ENCODE measurements at places on chromosomes 11 and 22. TPM values are rescaled to one million over a fixed set of nuclear protein-coding genes. Genes with fewer than 3 reads are reported as not detected.

The SCGB1C1 gene
- polyA plus RNA-seq: 1.3 TPM

The WEE1 gene
- polyA plus RNA-seq: 91.3 TPM

The NEFH gene
- polyA plus RNA-seq: 8.1 TPM

The ABCG4 gene
- polyA plus RNA-seq: 0.70 TPM

The TESMIN gene
- polyA plus RNA-seq: 21.3 TPM

The ROBO4 gene
- polyA plus RNA-seq: 19.3 TPM

The NXPE2 gene
- 0.37 TPM for polyA plus RNA-seq

DNA sequence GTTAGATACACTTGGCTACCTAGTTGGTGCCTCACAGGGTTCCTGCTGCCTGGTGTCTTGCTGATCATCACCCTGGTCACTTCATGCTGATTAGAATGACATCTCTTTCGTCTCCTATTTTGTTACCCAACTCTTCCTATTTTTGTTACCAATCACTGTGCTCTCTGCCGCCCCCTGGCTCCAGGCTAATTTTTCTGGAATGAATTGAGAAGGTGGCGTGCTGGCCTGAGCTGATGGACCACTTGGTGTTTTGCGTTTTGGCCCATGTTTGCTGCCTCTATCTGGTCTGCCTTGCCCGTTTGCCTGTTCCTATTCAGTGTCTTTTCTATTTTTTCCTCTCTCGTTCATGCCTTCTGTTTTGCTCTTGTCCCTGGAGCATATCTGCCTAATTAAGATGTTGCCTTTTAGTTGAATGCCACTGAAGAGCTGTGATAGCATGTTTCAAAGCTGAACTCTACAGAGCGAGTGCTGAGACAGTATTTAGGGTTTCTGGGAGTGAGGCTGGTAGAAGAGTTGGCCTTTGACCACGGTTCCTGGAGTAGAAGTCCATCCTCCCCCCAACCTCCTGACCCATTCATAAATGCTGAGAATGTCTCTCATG, 5.9 kb upstream of the ATF4 start:
- no peak for DNase-seq

DNA sequence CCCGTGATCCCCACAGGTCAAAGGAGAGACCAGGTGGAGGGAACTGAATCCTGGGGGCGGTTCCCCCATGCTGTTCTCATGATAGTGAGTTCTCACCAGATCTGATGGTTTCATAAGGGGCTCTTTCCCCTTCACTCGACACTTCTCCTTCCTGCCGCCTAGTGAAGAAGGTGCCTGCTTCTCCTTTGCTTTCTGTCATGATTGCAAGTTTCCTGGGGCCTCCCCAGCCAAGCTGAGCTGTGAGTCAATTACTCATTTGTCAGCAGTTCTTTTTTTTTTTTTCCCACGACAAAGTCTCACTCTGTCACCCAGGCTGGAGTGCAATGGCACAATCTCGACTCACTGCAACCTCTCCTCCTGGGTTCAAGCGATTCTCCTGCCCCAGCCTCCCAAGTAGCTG, 1530.4 kb downstream of the BRD1 start:
- DNase-seq: no peak

DNA sequence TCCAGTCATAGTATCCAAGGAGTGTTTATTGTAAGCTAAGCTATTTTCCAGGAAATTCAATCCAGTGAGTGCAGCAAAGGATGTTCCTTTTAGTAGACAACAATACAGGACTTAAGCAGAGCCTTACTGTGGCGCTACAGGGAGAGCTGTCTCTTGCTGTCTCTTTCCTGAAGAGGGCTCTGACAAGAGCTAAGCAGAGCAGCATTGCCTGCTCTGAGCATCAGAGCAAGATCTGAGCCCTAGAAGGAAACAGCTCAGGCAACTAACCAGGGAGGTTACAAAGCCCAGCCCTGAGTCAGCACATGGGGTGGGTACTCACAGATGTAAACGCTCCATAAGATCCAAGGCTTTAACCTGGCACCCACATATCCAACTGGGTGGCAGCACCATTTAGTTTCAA, 8.0 kb downstream of the LAYN start:
- no peak for DNase-seq

DNA sequence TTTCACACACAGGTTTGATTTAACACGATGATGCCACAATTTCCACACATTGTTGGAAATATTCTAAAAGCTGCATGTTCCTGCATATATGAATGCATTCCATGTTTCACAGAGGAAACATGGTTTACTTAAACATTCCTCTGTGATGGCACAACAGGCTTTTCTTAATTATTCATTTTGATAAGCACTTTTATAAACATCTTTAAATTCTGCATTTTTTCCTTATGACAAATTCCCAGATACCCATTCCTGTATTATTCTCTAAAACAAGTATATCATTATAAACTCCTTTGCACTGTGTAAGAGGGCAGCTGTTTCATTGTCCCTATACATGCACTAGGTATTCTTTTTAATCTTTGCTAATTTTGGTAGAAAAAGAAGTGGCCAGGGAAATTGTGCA, 532.3 kb downstream of the SOX6 start:
- DNase-seq: no peak

- peak; percentile 79 for DNase-seq
Observed at GRCh38 chr11:128824191-128825049, 42.7 kb downstream of the KCNJ1 start.

GRCh38 chr22:18110194-18110953, at the start of gene TUBA8:
Gene TUBA8 (plus strand): TSS chr22:18110809. CDS start chr22:18110866, 57 bp downstream.
- peak; percentile 61 for DNase-seq

- DNase-seq: no peak
Observed at GRCh38 chr11:44825058-44825785, 98.5 kb downstream of the TSPAN18 start.

DNA sequence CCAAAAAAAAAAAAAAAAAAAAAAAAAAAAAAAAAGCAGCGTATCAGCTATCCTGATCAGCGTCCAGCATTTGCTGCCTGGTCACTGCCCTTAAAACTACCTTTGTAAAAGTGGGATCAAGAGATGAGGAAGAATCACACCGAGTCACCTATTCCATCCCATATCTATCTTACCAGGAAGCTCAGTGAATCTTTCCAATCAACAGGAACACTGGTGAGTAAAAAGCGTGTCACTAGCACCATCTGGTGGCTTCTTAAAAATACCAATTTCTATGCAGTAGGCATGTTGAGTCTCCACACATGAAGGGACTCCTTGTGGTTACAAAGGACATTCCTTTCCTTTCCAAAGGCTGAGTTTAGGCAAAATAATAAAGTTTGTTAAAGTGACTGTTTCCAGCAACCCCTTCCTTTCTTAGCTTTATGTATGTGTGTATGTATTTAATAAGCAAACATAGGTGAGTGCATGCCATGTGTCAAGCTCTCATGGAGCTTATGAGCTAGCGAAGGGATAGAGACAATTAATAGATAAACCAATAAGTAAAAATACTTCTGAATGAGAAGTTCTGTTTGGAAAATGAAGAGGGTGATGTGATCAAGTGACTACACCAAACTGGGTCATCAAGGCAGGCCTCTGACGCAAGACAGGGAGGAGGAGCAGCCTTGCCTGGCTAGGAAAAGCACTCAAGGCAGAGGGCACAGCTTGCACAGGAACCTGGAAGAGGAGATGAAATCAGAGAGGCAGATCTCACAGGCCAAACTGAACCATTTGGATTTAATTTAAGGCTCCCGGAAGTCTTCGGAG, 13.9 kb upstream of the TP53AIP1 start:
- peak; percentile 84 for DNase-seq
